ENCODE measurements at places on chromosomes 6 and 20. TPM values are rescaled to one million over a fixed set of nuclear protein-coding genes. Genes with fewer than 3 reads are reported as not detected.

- DNase-seq, result no peak
Measured at GRCh38 chr6:84635081-84635761, 129.2 kb downstream of the TBX18 start.

GRCh38 chr6:135281227-135281626 lies 100.1 kb downstream of the MYB start:
- no peak for DNase-seq

DNA sequence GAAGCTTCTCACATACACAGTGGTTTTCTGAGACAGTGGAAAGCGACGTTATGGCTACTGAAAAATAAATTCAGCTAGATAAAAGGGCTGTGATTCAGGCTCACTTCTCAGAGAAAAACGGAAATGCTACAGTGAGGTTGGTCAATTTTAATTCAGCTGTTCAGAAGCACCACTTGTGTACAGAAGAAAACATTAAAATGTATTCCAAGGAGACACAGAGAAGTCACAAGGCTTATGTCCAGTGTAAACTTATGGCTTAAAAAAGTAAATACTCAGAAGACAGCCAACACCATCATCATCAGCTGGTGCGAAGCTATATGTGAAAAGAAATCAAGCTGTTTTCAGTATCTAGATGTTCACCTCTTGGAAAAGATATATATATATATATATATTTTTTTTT lies 68.6 kb downstream of the ABHD12 start:
- DNase-seq, result no peak

- no peak for DNase-seq
Measured at GRCh38 chr6:163565140-163565539, 150.6 kb downstream of the QKI start.

- DNase-seq, result no peak
Measured at GRCh38 chr20:48705240-48706115, 122.3 kb downstream of the PREX1 start.

- DNase-seq, result no peak
Measured at GRCh38 chr6:1391800-1392309, 2.5 kb downstream of the FOXF2 start.

DNA sequence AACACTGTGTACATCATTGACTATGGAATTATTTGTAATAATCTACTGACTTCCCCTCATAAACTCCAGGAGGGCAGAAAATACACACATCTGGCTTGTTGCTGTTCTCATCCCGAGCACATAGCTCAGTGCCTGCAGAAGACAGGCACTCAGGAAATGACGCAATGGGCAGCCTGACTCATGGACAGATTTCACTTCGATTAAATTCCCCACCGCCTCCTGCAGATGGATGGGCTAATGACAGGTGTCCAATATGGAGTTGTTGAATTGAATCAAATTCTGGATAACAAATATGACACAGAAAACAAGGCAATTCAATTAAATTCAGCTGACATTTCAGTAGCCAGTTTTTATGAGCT lies 9.1 kb downstream of the ANKRD60 start:
- DNase-seq, result no peak

DNA sequence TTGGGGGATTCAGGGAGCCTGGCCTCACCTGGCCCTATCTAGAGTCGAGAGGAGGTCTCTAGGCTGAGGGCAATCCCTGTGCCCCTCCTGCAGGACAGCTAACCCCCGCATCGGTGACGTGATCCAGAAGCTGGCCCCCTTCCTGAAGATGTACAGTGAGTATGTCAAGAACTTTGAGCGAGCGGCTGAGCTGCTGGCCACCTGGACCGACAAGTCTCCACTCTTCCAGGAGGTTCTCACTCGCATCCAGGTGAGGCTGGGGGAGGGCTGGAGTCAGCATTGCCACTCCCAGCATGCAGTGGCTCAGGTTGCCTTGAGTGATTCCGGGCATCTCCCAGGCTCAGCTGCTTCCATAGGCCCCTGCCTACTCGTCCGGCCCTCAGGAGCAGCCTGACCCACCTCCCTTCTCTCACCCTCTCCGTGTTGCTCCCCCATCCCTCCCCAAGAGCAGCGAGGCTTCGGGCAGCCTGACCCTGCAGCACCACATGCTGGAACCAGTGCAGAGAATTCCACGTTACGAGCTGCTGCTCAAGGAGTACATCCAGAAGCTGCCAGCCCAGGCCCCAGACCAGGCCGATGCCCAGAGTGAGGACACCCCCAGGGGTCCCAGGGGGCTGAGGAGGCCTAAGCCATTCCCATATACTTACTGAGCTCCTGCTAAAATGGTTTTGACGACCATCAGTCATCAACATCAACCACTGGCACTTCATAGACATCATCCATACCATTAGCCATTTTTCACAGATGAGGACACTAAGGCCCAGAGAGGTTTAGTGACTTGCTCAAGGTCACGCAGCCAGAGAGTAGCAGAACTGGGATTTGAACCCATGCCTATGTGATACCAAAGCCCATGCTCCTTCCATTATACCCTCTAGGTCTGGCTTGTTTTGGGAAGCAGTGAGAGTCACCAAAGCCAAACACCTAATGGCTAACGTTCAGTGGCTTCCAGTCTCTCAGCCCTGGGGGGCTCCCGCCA lies 8.3 kb downstream of the FGD2 start:
- DNase-seq, result peak; percentile 70

DNA sequence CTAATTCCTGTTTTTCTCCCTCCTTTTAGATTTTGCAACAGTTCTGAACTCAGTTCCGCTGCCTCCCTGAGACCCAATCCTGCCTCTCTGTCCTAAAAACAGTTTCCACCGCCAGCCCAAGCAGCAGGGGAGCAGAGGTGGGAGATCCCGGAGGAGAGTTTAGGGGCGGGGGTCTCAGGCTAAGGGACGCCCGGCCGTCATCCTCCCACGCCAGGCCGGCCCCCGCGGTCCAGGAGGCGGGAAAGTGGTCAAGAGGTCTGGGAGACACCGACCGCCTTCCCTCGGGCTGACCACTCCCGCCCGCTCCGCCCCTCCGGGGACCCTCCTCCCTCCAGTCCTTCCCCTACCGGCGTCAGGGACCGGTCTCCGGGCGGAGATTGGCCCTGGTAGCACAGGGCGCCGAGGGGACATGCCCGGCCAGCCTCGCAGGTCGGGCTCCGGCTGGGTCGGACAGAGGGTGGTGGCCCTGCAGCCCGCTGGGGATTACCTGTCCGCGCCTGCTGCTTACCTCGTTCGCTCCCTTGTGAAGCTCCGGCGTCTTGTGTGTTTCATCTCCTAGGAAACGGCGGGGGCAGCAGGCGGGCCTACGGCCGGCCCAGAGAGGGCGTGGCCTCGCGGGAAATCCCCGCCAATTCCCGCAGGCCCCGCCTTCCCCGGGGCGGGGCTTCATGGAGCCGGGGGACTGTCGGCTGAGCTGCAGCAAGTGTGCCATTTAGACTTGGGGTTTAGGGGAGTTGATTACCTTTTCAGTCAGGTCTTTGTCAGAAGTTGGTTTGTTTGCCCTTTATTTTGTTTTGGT lies at the start of gene MAK:
Gene MAK (minus strand): TSS at position 545 of the 799 bp plus-strand sequence. CDS start 7,891 bp downstream, outside the sequence.
- peak; percentile 84 for DNase-seq

DNA sequence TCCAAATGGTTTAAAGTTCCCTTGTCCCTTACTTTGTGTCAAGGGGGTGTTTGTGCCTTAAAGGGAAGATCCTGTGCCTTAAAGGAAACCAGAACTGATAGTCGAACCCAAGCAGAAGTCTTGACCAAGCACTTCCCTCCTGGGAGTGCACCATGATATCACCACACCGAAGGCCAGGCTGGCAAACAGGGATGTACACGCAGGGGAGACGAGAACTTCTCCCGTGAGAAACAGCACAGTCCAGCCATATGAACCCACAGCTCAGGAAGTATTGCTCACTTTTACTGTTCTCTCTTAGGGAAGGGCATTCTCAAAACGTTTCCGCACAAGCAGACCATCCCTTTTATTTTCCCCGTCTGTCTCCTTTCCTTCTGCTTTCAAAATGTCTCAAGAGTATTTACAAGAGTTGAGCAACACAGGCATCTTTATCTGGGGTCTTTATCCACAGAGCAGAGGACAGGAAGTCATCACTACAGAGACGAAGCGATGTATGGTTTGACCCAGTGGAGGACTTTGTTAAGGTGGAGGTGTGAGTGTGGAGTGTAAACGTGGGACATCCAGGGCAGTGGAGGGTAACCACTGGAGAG lies 12.8 kb upstream of the SERPINB1 start:
- DNase-seq, result no peak

The MOCS1 gene
- total RNA-seq, result 30.5 TPM

The DOK5 gene
- 10.9 TPM for total RNA-seq

The C20orf144 gene
- not detected for total RNA-seq

The COL10A1 gene
- not detected for total RNA-seq

The RGS17 gene
- 1.8 TPM for total RNA-seq

All from thyroid gland (tissue), 4 donors.